ENCODE measurements at places on chromosomes 16 and 17.

GRCh38 chr16:10965440-10966061 is 21.2 kb downstream of the CLEC16A start:
- DNase-seq: peak; percentile 46

GRCh38 chr16:759110-759910 is 1.2 kb upstream of the MSLN start:
- no peak for DNase-seq

DNA sequence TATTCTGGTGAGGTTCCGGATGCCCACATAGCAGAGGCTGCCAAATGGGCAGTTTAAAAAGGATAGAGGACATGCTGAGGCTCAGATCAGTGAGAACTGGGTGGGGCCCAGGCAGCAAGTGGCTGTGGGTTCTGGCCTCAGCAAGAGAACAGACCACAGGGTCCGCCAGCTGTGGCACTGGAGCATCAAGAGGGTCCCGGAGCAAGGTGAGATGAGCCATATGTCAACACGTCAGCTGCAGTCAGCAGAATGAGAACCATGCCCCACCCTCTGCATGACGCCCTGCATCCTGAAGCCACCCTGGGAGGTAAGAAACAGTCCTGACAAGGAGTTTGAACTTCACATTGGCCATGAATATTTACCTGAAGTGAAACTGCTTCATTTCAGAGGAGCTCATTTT is 20.1 kb upstream of the CCL5 start:
- no peak for DNase-seq

GRCh38 chr17:57750895-57751294 is 5.8 kb upstream of the CCDC182 start:
- no peak for DNase-seq

GRCh38 chr17:41659427-41660212 is 29.1 kb upstream of the EIF1 start:
- no peak for DNase-seq

GRCh38 chr16:72189865-72190371 is 18.0 kb upstream of the PMFBP1 start:
- no peak for DNase-seq

DNA sequence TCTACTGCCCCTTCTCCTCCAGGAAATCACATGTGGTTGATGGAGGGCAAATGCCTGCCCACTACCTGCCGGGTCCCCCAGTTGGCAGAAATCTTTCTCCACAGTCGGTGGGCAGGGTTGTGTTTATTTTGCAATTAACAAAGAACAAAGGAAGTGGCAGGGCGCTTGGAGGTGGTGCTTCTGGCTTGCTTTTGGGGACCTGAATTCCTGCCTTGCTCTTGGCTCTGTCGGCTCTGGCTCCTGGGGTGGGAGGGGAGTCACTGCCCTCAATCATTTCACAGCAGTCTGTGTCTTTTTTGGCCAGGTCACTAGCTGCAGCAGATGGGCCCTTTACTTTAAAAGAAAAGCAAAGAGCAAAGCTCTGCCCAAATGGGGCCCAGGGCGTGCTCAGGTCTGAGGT is 69.2 kb downstream of the C16orf78 start:
- no peak for DNase-seq

DNA sequence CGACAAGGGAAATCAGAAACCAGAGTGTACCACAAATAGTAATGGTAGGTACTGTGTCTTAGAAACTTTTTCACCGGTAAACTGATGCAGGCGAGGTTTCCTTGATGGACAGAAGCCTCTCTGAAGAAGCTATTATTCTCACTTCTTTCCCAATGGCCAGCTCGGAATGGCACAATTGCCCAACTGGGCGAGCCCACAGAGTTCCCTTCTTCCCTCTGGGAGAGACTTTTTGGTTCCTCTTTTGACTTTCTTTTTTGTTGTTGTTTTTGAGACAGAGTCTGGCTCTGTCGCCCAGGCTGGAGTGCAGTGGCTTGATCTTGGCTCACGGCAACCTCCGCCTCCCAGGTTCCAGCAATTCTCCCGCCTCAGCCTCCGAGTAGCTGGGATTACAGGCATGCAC is 16.9 kb downstream of the SLC43A2 start:
- no peak for DNase-seq

GRCh38 chr16:63925221-63925620 is 1196.6 kb downstream of the CDH11 start:
- DNase-seq: no peak

DNA sequence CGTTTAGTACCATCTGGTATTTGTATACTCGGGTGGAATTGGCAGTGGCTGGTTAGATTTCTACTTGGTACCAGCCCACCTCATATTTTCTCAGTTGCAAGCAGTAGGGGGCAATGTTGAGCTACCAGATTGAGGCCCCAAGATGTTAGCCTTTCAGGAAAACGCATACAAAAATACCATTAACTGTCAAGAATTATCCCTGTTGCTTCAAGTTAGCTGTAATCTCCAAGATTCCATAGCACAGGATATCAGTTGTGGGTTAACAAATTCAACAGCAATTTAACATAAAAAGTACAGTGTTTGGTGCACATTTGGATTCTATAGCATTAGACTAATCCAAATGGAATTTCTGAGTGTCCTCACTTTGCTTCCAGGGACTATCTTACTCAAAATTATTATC is 188.2 kb downstream of the FTO start:
- peak; percentile 21 for DNase-seq

DNA sequence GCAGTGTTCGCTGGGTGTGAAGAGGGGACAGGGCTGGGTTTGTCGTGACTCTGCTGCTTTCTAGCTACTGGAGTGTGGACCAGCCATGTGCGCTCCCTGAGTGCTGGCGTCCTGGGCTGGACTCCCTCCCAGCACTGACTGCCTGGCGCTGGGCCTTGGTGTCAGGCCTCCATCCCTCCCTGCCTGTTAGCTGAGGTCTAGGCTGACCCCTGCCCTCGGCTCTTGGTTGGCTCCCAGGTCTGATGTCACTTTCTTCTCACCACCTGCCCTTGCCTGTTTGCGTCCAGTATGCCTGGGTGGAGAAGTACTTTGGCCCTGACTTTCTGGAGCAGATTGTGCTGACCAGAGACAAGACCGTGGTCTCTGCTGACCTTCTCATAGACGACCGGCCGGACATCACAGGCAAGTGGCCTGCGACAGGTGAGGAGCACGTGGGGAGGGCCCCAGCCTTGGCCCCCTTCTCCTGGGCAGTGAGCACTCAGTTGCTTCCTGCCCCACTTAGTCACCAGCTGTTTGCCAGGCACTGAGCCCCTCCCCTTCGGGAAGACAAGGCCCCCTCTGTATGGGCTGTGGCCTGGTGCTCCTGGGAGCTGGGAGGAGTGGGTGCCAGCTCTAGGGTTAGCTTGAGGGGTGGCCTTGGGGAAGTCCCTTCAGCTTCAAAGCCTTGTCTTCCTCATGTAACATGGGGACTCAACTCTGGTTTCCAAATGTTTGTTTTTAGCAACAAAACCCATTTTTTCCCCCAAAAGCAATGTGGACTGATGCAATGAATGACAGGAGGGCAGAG is 41.5 kb downstream of the NT5M start:
- DNase-seq: no peak

GRCh38 chr17:42673885-42674754 is 2.7 kb downstream of the PLEKHH3 start:
- peak; percentile 65 for DNase-seq

DNA sequence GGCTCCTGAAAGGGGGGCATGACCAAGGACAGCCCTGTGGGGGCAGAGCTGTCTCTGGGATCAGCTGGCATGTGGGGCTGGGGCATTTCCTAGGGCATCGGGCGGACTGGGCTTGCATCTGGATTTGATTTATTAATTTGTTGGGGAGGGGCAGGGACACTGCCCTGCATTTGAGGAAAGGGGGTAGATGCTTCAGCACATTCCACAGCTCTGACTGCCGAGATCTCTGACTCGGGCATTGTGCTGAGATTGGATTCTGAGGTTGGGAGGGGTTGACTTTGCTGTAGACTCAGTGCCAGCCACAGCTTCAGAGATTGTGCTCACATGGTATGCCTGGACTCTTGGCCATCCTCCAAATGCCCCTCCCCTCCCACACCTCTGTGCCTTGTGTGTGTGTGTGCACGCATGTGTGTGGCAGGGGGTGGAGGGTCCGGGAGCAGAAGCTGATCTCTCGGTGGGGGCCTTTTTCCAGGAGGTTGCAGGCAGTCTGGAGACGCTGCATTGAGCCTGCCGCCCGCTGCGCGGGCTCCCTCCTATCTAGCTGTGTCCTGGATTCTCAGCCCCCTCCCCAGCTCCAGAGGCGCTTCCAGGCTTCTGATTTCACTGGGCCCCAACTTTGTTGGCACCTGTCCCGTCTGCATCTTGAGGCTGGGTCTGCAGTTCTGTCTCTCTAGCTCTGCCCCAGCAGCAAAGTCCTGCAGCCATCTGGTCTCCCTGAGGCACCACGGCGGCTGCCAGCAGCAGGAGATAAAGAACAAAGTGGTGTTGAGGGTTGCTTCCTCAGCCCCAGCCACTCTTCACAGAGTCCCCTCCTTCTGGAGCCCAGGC is 14.9 kb downstream of the IGFBP4 start:
- DNase-seq: no peak

- DNase-seq: no peak
Observed at GRCh38 chr17:81365601-81366585, 29.4 kb upstream of the BAHCC1 start.

DNA sequence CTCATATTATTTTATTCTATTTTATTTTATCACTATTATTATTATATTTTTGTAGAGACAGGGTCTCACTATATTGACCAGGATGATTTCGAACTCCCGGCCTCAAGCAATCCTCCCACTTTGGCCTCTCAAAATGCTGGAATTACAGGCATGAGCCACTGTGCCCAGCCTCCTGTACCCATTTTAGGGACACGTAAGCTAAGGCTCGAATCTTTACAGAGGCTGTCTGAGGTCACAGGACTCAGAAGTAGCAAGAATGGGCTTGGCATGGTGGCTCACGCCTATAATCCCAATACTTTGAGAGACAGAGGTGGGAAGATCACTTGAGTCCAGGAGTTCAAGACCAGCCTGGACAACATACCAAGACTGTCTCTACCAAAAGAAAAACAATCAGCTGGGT is 12.7 kb upstream of the ABAT start:
- DNase-seq: no peak

- DNase-seq: no peak
Observed at GRCh38 chr17:9151091-9151490, 129.8 kb downstream of the NTN1 start.

- no peak for DNase-seq
Observed at GRCh38 chr17:74779948-74780400, 3.8 kb upstream of the NAT9 start.

GRCh38 chr17:78231991-78232858 is 794 bp downstream of the TMEM235 start:
- no peak for DNase-seq

- no peak for DNase-seq
Observed at GRCh38 chr17:73478768-73479424, 165.3 kb downstream of the SDK2 start.

DNA sequence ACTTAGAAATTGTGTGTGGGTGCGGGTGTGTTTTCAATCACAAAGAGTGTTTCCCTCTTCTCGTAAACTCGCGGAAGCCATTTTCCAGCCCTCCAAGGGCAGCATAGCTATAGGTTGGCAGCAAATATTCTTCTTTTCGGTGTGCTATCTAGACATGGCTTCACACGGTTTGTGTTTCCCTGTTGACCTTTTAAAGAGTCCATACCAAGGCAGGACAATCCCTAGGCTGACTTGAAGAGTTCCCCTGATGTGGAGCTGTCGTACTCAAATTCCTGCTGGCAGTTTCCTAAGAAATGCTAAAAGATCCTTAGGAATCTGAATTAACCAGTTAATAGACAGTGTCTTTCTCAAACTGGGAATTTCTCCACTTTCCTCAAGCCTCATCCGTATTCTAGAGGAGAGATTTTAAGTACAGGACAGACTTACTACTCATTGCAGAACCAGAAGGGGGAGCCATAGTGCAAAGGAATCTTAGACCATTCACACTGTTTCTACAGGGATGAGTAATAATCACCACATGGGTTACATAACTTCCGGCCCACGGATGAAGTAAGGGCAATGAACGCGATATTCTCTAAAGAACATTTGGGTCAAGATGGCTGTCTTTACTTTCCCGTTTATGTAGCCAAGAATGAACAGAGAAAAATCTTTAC is 288.6 kb upstream of the ELAC2 start:
- no peak for DNase-seq

GRCh38 chr17:48113201-48113676 is 5.7 kb downstream of the SNX11 start:
- DNase-seq: no peak

DNA sequence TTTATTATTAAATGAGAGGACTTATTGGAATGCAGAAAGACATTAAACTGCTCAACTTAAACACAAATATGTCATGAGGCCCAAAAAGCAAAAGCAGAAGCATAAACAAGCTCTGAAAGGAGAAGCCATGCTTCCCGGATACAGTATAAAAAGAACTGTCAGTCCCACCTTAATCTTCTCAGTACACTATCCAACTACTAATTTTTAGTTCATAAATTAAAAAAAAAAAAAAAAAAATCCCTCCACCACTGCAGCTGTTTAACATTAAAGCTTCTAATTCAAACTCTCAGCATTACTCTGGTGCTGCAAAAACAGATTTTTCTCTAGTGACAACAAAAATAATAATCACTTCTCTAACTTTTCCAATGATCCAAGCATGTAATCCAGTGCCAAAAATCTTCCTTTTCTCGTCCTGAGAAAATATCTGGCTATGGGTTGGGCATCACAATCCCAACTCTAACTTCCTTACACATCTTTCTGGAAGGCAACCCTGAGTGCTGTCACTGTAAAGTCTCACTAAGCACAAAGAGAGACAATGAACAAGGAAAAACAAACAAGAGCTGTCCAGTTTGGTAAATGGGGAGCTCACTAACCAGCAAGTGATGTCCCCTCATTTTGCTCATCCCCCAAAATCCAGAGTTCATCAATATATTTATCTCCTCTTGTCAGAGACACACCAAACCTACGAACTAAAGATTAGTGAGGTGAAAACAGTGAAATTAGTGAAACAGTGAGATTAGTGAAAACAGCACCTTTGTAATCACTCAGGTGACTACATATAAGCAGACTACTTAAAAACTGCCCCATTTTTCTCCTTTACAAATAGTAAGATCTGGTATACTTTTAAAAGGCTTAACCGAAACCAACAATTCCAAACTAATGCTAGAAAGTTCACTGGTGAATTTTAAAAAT is 5.5 kb downstream of the USP32 start:
- no peak for DNase-seq

GRCh38 chr17:57911834-57912673 is 43.2 kb downstream of the CUEDC1 start:
- DNase-seq: no peak

GRCh38 chr16:11880007-11880406 is 28.7 kb upstream of the RSL1D1 start:
- DNase-seq: no peak

- no peak for DNase-seq
Observed at GRCh38 chr16:50602531-50603205, 54.5 kb downstream of the NKD1 start.
